ENCODE measurements at places on chromosomes 2 and 18.
A peak's percentile ranks its signal among the peaks of the same experiment; 100 is the strongest.

DNA sequence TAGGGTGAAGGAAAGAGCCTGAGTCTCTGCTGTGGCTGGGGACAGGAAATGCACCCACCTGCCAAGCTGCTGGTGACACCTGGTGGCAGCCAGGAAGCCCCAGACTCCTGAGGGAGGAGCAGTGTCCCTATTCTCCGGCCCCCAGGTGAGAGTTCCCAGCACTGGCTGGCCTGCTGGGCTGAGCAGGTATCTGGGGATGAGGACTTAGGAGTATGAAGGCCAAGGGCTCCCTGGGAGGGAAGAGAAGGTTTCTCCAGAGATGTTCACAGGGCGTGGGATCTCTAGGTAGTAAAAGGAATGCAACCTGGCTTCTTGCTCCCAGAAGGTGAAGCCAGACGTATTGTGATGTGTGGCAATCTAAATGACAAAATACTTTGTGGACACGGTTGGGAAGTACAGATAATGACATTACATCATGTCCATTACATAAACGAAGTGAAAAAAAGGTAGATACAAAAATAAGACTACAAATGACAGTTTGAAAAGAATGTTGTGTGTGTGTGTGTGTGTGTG, 75.8 kb upstream of the SLC1A4 start:
- no peak for DNase-seq

DNA sequence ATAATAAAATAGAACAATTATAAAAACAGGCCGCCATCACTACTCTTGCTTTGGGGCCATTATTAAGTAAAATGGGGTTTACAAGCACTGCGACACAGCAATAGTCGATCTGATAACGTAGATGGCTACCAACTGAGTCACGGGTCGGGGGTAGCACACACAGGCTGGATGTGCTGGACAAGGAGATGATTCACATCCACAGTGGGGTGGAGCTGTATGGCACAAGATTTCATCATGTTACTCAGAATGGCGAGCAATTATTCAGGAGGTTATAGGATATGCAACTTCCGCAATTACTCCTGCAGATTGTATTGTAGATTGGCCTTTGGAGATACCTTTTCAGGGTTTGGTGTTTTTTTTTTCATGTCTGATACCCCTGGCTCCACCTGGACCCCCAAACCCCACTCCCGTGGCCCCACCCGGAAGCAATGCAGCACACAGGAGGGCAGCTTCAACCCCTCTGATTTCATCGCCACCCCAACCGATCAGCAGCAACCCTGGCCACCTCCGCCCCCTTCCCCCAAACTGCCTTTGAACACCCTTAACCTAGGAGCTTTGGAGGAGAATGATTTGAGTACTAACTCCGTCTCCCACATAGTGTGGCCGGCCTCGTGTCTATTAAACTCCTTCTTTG, 21.4 kb upstream of the MLPH start:
- DNase-seq: peak; percentile 99

DNA sequence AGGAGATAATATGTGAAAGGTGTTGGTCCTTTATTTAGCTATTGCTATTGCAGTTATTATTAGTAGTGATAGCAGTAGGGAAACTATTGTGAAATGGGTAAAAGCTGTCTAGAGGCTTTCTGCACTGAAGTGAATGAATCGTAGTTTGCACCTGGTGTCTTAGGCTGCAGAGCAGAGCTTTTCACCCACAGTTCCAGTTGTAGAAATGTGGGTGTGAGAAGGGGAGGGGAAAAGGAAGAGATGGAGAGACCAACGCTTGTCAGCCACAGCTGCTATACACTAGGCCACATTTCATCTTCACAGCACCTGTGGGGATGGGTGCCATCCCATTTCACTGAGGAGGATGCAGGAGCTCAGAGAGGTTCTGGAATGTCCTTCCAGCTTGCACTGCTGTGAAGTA, 50.0 kb downstream of the TRPM8 start:
- DNase-seq: no peak

DNA sequence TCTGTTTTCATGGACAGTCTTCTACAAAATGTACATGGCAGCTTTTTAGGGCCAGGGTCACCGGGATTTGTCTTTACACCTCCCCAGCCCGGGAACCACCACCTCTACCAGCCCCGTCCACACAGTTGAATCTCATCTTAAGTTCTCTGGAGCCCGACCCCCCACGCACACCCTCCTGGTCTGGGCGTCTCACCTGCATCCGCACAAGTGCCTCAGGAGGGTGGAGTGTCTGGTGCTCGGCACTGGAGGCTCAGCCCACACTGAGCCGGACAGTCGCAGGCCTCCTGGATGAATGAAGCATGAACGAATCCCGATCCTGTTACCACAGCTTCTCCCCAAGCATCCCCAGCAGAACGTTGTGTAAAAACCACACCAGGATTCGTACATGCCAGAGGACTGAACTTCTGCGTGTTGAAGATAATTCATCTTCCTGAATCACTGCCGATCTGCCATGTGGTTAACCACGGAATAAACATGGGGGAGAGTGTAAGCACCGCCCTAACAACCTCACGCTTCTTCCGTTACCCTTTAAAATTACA, 162.0 kb downstream of the RTP5 start:
- DNase-seq: peak; percentile 95

DNA sequence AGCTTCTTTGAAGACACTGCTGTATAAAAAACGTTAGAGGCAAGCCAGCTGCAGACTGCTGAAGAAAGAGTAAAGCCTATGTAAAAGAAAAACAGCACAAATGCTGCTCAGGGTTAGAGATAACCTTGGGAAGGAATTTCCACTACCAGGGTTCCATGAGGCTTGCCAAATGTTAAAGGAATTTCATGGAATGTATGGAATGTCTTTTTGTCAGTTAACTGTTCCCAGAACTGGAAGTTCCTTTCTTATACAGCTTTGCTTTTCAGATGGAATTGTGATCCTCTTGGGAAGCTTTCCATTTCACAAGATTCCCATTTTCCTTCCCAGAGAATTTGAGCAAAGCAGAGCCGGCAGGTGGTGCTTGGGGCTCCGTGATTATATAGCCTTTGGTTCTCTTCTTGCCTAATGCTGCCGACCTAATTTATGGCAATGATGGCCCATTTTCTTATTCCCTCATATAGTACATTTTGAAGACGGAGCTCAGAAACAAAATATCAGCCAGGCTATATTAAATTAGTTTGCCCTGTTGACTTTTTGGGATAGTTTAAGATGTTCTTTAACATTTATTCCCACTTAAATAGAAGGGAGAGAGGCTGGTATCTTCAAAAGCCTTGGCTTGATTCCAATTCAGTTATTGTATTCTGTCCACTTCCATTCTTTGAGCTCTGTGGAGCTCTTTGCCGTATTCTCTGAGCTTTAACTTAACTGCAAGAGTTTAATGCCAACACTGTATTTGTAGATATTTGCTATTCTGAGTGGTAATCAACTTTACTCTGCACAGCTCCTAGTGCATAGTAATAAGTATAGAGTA, 162.3 kb downstream of the PHLPP1 start:
- DNase-seq: peak; percentile 65
